ENCODE measurements at places on chromosomes 11 and 22. TPM values are rescaled to one million over a fixed set of nuclear protein-coding genes. Genes with fewer than 3 reads are reported as not detected.

DNA sequence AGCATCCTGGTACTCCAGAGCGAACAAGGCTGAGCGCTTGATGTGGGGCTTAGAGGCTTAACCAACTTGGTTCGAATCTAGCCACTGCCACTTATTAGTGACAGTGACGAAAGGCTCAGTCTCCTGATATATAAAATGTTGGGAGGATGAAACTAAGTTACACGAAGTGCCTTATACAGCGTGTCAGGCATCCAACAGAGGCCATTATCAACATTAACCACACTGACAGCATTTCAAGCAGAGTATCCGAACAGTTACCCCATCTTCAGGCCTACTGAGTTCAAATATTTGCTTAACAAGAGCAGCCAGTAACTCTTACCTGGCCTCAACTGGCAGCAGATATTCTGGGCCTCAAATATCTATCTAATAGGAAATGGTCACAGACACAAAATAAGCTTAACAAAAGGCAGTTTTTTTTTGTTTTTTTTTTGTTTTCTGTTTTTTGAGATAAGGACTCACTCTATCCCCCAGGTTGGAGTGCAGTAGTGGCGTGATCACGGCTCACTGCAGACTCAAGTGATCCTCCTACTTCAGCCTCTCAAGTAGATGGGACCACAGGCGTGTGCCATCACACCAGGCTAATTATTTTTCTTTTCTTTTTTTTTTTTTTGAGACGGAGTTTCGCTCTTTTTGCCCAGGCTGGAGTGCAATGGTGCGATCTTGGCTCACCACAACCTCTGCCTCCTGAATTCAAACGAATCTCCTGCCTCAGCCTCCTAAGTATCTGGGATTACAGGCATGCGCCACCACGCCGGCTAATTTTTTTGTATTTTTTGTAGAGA is 2.9 kb downstream of the SERPIND1 start:
- DNase-seq: no peak

DNA sequence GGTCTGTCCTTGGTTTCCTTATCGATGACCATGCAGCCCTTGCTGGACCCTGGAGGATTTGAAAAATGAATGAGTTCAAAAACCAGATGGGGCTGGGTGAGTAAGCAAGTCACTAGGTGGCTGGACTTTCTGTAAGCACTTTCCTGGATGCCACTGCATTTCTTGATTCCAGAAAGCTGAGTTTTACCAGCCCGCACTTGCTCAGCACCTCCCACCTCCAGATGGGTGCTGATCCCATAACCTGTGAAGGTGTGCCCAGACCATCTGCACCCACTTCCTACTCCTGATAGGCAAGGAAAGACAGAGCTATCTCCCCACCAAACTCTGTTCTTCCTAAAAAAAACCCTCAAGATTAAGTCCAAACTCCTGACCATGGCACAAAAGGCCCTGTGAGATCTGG is 21.1 kb downstream of the ASCC2 start:
- DNase-seq: no peak

- DNase-seq: no peak
Measured at GRCh38 chr11:115670538-115671205, 166.5 kb upstream of the CADM1 start.

- DNase-seq: no peak
Measured at GRCh38 chr11:119202554-119202953, 3.6 kb upstream of the CBL start.

GRCh38 chr11:130520271-130520671 is 71.8 kb downstream of the ADAMTS15 start:
- no peak for DNase-seq

DNA sequence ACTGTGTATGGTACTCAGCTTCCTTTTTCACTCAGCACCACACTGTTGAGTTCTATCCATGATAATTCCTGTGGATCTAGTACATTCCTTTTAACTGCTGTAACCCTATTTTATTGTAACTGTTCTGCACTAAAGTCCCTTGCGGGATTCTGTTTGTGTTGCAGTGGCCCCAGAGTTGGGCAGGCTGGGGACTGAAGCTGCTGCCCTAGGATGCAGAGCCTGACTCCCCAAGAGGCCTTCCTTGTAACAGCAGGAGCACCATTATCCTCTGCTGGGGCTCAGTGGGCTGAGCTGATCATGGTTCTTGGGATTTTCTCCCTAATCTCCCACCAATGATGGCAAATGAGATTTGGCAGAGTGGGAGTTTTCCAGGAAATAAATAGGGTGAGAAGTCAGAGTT is 77.7 kb downstream of the CABIN1 start:
- peak; percentile 53 for DNase-seq

DNA sequence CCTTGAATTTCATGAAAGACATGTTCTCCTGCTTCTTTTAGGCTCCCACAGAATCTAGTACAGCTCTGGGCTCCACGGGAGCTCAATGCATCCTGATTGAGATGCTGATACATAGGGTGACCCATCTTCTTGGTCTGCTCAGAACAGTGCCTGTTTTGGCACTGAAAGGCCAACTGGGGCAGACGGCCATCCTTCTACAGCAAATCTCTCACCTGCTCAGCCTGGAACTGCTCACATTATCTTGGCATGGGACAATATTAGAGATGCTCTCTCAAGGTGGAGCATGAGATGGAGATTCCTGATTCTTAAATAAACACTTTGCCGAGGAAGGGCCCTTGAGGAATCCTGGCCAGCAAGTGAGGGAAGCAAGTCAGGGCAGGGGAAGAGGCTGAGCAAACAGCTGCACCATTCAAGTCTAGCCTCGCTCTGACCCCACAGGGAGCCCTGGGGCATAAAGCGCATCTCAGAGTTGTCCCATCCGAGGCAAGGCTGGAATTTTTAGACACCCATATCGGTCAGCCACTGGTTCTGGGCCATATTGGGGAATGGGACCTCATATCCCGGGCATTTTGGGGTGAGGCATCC is 58.4 kb upstream of the CSNK2A3 start:
- DNase-seq: no peak

DNA sequence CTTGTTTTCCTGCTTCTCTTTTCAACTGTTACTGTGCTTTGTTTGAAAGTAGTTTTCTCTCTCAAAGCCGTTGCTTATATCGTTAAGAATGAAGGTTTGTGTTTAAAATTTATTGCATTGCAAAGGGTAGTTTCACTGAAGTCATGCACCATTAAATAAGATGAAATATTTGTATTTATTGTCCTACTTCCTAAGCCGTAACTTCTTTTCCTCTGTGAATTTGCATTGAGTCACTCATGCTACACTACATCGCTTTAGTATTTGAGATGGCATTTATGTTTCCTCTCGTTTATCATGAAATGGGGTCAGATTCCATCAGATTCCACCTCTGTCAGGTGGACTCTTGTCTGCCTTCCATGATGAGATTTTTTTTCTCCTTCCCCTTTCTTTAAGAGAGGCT is 65.8 kb upstream of the RASSF10 start:
- peak; percentile 53 for DNase-seq

- DNase-seq: peak; percentile 47
Measured at GRCh38 chr11:67614730-67615714, 8.3 kb downstream of the NDUFV1 start.

- no peak for DNase-seq
Measured at GRCh38 chr11:80702264-80702663, 1261.4 kb upstream of the TENM4 start.

DNA sequence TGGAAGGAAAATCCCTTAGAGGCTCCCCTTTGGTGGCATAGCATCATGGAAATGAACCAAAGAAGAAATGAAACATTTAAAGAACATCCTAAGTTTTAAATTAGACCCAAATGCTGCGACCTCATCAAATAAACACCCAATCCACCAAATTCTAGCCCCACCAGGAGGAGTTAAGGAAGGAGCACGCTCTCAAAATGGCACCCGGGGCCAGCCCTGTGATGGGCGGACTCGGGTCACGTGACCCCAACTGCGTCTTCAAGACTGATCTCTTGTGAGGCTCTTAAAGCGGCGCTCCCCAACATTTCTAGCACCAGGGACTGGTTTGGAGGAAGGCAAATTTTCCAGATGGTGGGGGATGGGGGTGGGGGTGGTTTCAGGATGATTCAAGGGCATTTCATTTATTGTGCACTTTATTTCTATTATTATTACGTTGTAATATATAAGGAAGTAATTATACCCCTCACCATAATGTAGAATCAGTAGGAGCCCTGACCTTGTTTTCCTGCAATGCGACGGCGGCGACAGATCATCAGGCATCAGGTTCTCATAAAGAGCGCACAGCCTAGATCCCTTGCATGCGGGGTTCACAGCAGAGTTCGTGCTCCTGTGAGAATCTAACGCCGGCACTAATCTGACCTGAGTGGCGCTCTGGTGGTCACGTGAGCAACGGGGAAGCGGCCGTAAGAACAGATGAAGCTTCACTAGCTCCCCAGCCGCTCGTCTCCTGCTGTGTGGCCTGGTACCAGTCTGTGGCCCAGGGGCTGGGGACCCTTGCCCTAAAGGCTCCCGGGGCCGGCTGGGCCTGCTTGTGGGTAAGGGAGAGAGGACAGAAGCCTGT is 90.6 kb upstream of the SLC22A12 start:
- peak; percentile 48 for DNase-seq

GRCh38 chr11:2540223-2540991 is 95.6 kb downstream of the KCNQ1 start:
- no peak for DNase-seq

GRCh38 chr22:27625769-27626674 is 175.5 kb downstream of the MN1 start:
- DNase-seq: no peak

DNA sequence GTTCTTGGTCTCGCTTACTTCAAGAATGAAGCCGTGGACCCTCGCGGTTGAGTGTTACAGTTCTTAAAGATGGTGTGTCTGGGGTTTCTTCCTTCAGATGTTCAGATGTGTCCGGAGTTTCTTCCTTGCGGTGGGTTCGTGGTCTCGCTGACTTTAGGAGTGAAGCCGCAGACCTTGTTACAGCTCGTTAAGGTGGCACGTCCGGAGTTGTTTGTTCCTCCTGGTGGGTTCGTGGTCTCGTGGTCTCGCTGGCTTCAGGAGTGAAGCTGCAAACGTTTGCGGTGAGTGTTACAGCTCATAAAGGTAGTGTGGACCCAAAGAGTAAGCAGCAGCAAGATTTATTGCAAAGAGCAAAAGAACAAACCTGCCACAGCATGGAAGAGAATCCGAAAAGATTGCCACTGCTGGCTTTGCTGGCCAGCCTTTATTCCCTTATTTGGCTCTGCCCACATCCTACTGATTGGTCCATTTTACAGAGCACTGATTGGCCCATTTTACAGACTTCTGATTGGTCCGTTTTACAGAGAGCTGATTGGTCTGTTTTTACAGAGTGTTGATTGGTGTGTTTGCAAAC is 27.1 kb upstream of the NXPE2 start:
- DNase-seq: no peak

GRCh38 chr11:70061734-70062133 is 16.4 kb upstream of the ANO1 start:
- DNase-seq: no peak

DNA sequence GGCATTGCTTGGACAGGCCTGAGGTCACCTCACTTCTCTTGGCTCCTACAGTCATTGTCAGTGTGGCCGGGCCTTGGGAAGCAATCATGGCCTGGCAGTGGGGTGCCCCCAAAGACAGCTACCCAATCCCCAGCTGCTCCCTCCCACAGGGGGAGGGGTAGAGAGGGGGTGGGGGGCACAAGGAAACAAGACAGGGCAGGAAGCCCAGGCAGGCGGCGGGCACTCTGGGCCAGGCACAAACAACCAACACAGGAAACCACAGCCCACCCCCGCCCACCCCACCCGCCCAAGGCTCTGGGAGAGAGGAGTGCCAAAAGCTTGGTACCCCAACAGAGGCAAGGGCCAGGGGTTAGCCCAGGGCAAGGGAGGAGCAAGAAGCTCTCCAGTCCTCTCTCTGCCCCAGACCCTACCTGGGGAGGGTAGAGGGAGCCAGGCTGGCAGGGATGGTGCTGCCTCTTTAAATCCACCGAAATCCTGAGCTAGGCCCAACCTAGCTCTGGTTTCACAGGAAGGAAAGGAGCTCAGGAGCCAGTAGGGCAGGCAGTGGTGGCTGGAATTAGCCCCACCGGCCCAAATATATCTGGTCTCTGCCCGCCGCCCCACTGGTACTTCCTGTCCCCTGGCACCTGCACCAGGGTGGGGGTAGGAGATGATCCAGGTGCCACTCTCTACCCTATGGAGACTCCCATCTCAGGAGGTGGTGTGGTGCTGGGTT is 12.2 kb downstream of the BCL9L start:
- DNase-seq: no peak

GRCh38 chr22:39364714-39365491 is 15.1 kb downstream of the SYNGR1 start:
- no peak for DNase-seq

- DNase-seq: no peak
Measured at GRCh38 chr11:113085446-113085845, 124.2 kb downstream of the NCAM1 start.

- DNase-seq: no peak
Measured at GRCh38 chr11:67638535-67639437, 777 bp downstream of the TBX10 start.

DNA sequence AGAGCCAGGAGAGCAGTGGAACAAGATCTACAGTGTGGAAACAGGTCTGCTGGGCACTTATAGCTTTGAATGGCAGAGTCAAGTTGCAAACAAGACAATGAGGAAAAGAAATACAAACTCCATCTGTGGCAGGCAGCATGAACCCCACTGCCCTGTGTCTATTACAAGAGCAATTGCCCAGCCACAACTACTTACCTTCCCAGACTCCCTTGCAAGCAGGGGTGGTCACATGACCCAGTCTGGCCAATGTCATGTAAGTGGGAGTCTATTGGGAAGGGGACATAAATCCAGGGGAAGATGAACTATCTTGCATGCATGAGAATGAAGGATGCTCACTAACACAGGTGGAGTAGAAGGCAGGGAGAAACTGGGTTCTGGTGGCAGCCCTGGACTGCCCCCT is 44.1 kb upstream of the RFPL3 start:
- no peak for DNase-seq

DNA sequence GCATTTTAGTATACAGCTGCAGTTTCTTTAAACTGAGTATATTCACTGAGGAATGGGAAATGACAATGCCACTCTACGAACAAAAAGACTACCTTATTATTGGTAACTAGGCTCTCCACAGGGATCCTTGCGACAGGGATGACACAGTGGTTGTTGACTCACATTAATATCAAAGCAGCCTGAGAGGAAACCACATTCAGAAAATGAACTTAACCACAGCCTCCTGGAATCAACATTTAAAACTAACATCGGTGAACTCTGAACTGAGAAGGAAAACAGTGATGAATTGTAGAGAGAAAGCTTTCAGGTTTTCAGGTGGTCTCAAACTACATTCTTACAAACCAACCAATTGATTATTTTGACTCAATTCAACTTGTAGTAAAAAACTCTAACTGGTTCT is 90.3 kb upstream of the MTMR2 start:
- peak; percentile 57 for DNase-seq

GRCh38 chr11:70137383-70137782 is 59.3 kb downstream of the ANO1 start:
- DNase-seq: no peak

Gene A4GALT
- total RNA-seq: 23.7 TPM

Gene XKR3
- 0.17 TPM for total RNA-seq

Gene PRR33
- total RNA-seq: not detected

Gene TEF
- total RNA-seq: 8.0 TPM

Gene F2
- not detected for total RNA-seq

Gene CREBZF
- 74.1 TPM for total RNA-seq

Gene NAP1L4
- total RNA-seq: 184 TPM

Gene MRGPRX4
- total RNA-seq: not detected

Gene SCGB2A2
- not detected for total RNA-seq

Gene CBX7
- total RNA-seq: 2.8 TPM

Gene CHRDL2
- total RNA-seq: 11.6 TPM

Gene MISFA
- 4.6 TPM for total RNA-seq

Gene MS4A4A
- total RNA-seq: not detected

Gene ZNRF3
- 13.0 TPM for total RNA-seq

Gene SLC39A13
- 53.3 TPM for total RNA-seq

Gene RCOR2
- 7.6 TPM for total RNA-seq

Gene PNPLA3
- 11.8 TPM for total RNA-seq

Gene SAA2
- not detected for total RNA-seq

Gene SMC1B
- not detected for total RNA-seq

Gene PKNOX2
- 1.1 TPM for total RNA-seq

Gene C11orf87
- total RNA-seq: not detected
